ENCODE measurements at places on chromosomes 7 and 10.

GRCh38 chr7:80699721-80700256 lies 61.3 kb downstream of the CD36 start:
- DNase-seq, result no peak

- DNase-seq, result peak; percentile 31
Observed at GRCh38 chr10:110600487-110601101, 33.1 kb downstream of the SMC3 start.

- no peak for DNase-seq
Observed at GRCh38 chr7:135858379-135858778, 109.8 kb upstream of the FAM180A start.

- no peak for DNase-seq
Observed at GRCh38 chr10:30775779-30776591, 146.4 kb upstream of the LYZL2 start.

DNA sequence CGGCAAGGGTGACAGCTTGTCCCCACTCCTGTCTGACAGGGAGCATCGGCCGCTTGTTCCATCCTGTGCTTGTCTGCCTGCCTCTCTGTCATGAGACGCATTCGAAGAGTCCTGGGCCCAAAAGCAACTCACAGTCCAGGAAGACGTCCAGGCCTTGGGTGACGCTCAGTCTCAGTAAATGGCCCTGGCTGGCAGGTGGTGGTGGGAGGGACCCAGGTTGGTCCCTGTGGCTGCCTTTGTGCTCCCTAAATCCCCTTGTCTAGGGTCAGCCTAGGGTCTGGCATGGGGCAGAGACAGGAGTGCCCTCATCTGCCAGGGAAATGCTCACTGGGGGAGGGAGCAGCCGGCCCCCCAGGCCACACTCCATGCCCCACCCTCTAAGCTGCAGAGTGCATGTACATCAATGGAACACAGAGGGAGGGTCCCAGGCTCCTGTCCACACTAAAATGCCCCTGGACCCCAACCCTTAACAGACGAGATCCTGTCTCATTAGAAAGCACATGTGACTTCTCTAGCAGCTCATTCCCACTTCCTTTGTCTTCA lies 295.2 kb upstream of the ZNF32 start:
- DNase-seq, result no peak

Measured in GM13977 (cell line).